NCI-H1436 (cell line): ENCODE measurements at places on chromosomes 6 and 20.

DNA sequence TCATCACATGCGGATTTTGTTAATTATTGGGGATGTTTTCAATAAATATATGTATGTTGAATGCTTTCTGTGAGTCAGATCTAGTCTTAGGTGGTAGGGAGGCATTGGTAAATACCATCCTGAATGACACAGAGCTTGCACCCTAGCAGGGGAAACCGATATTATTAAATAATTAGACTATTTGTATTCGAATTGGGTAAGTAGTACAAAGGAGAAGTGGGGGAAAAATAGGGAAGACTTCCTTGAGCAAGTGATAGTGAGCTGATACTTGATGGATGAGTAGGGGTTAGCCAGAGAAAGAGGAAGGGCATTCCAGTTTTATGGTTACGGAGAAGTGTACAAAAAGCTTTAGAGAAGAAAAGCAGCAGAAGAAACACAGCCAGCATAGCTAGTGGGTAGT lies 1.5 kb downstream of the RIOK1 start:
- DNase-seq = no peak

DNA sequence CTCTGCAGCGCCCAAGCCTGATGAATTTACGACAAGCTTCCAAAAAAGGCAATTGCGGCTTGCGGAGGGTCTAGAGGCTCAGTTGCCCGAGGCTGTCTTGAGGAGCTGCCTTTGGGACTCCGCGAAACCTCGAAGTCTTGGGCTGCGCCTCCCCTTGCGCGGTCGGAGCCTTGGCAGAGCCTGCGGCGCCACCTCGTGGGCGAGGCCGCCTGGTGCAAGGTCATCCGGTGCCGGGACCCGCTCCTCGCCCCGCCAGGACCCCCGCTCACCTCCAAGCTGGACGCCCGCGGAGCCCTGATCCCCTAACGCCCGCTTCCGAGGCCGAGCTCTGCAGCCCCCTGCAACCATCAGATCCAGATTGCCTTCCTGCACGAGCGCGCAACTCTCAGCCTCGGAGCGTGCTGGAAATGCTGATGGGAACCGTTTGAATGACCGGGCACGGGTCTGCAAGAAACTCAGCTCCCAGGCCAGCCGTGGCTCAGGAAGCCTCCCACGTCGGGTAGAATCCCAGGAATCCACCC lies 14.9 kb upstream of the FAM210B start:
- no peak for DNase-seq

DNA sequence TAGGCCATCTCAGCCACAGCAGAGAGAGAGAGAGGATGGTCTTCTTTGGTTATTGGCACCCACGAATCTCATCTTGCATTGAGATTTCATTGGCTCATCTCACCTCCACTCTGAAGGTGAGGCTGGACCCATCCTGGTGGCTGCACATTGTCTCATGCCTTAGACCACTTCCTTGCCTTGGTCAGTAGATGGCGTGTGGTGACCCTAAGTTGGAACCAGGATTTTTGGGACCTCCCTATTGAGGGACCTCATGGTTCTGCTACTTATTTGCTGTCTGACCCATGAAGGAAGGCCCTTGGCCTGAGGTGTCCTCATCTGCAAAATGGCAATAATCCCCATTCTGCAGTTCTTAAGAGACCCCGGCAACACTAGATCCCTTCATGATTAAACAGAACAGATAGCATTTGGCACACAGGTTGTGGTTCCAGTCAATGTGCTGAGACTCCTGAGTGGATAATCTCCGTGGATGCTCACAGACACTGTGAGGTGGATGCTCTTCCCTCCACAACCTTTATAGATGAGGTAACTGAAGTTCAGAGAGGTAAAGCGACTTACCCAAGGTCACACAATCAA lies 21.5 kb upstream of the AAR2 start:
- no peak for DNase-seq

GRCh38 chr6:136471372-136471771 lies 78.8 kb downstream of the MAP7 start:
- no peak for DNase-seq

DNA sequence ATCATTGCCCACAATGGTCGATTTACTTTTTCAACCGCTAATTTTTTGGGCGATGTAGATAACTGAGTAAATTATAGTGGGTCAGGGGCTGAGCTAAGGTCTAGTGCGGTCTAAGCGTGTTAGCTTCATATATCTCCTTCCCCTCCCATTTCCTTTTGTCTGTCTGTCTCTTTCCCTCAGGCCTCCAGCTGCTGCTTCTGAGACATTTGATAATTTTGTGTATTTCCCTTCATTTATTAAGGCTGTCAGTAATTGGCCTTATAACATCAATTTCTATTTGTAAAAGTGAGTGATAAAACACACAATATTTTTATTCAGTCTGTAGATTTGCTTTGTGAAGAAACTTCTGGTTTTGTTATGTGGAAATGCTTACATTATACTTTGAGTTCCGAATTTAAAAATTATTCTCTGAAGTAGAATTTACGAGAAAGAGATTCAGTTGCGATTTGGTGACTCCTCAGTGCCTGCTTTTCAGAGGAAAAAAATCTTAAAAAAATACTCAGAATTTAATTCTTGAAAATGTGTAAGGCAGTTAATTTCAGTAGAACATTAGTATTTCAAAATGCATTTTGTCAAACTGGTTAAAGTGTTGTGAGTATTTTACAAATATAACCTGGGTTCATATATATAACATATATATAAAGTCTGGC lies 1.4 kb downstream of the TMEM170B start:
- DNase-seq = no peak

- DNase-seq = no peak
Measured at GRCh38 chr6:133955582-133956415, 2.8 kb downstream of the TBPL1 start.

DNA sequence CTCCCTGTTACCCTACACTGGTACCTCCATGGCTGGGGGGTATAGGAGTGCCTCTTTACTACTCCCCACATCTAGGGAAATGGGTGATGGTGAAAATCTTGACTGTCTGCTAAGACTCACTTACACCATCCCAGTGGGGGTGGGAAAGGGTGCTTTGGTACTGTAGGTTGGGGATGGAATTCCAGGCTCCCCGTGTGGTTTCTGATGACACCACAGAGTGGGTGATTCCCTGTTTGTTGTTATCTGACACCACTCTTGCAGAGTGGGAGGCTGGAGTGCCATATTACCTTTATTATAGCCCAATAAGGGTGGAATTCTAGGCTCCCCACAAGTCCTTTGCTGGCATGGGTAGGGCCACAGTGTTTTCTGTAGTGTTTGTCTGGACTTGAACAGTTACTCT lies 264.6 kb upstream of the MAN1A1 start:
- DNase-seq = no peak

DNA sequence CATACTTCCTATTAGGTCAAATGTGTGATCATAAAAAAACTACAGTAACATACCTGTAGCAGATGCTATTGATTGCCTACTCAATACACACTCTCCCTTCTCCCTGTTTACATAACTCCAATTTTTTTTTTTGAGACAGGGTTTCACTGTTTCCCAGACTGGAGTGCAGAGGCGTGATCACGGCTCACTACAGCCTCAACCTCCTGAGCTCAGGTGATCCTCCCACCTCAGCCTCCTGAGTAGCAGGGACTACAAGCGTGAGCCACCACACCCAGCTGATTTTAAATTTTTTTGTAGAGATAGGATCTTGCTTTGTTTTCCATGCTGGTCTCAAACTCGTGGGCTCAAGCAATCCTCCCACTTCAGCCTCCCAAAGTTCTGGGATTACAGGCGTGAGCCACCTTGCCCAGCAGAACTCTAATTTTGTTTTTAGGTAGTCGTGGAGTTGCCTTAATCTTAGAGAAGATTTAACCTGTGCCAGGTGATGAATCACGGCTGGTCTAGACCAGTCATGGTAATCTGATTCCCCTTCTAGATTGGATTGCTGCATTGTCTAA lies 14.0 kb upstream of the KIF3B start:
- DNase-seq = no peak

GRCh38 chr6:79413562-79414002 lies 123.6 kb downstream of the LCA5 start:
- no peak for DNase-seq

- DNase-seq = no peak
Measured at GRCh38 chr6:95387845-95388244, 189.5 kb upstream of the MANEA start.

GRCh38 chr6:12648171-12648570 lies 68.4 kb upstream of the PHACTR1 start:
- DNase-seq = no peak

DNA sequence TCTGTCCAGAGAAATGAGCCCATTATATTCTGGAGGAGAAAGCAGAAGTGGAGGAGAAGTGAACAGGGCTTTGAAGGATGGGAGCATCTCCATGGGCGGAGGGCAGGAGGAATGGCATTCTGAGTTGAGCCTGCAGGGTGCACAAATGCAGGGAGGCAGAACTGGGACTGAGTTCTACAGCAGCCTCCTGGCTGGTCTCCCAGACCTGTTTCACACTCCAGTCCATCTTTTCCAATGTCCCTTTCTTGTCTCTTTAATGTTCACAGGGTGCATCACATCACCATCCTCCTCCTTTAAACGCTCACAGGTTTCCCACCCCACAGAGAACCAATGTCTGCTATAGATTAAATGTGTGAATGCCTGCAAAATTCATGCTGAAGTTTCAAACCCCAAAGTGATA lies 302.9 kb downstream of the PTPRT start:
- DNase-seq = no peak

DNA sequence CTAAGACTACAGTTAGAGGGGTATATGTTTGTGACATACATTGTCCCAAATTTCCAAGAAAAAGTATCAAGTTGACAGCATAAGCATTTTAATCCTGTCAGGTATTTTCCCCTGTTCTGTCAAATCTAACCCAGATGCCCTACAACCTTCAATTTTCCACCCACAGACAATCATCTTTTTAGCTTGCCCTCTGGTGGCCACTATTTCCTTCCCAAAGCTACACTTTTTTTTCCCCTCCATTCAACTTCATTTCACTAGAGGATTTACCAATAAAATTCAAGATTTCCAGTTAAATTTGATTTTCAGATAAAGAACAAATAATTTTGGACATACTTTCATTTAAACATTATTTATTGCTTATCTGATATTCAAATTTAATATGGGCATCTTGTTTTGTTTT lies 286.6 kb downstream of the TENT5A start:
- peak; percentile 2 for DNase-seq

DNA sequence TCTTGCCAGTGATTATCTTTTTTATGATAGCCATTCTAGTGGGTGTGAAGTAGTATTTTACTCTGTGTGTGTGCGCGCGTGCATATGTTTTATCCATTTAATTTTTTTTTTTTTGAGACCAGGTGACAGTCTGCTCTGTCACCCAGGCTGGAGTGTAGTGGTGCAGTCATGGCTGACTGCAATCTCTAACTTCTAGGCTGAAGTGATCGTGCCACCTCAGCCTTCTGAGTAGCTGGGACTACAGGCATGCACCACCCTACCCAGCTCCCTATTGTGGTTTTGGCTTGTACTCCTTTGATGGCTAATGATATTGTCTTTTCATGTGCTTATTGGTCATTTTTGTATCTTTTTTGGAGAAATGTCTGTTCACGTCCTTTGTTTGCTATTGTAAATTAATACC lies 33.3 kb downstream of the ITCH start:
- DNase-seq = no peak

GRCh38 chr6:116485559-116486184 lies 24.5 kb downstream of the CALHM6 start:
- no peak for DNase-seq

DNA sequence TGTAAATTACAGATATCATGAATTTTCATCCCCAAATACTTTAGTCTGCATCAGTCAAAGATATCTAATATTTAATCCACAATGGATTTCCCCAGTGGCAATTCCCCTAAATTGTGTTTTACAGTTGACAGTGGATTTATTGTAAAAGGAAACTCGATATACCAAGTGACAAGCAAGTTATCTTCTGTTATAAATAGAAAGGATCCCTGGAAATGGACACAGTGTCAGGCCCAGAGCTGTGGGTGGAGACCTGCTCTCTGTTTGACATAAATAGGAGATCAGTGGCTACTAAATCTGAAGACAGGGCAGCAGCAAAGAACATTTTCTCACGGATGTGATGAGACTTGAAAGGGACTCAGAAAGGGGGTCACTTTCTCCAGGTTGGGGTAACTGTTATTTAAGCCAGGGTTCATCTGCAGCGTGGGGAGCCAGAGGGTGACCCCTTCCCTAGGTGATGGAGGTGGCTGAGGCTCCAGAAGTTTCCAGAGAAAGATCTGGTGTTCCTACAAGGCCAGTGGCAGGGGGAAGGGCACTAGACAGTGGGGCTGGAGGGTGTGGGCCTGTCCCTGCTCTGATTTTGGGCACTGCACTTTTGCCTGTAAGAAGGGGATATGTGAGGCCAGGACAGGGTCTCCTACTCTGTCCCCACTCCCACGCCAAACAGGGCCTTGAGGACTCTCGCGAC lies 12.3 kb upstream of the FAM110A start:
- DNase-seq = no peak

DNA sequence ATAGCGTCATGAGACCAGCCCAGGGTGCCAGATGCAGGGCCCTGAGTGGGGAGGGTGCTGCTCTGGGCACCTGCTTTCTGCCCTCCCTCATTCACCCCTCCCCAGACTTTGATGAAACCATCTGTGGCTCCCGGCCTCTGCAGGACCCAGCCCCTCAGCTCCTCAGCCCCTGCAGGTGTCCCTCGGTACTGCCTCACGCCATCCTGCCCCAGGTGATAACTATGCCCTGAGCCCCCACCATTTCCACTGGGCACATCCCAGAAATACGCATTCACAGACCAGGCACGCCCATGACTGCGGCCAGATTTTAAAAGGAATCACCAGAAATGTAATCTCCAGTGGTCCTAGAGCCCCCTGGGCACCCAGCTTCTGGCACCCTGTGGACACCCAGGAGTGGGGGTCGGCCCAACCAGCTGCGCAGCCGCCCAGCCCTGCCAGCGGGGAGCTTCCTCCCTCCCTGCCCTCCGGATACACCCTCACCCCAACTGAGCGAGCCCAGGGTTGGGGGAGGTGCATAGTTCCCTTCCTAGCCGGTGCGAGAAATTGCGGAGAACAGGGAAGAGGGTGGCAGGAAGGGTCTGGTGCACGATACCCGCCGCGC lies 615 bp upstream of the NTSR1 start:
- DNase-seq = peak; percentile 41

DNA sequence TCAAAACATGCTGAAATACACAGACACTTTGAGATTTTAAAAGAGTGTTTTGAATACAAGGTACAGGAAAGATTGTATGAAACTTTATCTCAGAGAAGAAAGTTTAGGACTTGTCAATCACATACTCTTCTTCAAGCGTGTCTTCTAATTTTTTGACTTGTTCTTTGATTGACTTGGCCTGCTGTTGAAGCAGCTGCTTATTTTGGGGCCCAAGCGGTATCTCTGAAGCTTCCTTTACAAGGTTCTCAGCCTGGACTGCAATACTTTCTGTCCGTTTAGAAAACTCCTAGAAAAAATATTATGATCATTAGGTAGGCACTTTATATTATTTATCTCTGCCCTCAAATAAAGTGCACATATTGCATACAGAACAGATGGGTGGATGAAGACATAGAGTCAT lies 201.3 kb downstream of the SYNE1 start:
- no peak for DNase-seq
